Effector memory CD4-positive, alpha-beta T cell (primary cell): ENCODE measurements at places on chromosomes 2 and 18.

DNA sequence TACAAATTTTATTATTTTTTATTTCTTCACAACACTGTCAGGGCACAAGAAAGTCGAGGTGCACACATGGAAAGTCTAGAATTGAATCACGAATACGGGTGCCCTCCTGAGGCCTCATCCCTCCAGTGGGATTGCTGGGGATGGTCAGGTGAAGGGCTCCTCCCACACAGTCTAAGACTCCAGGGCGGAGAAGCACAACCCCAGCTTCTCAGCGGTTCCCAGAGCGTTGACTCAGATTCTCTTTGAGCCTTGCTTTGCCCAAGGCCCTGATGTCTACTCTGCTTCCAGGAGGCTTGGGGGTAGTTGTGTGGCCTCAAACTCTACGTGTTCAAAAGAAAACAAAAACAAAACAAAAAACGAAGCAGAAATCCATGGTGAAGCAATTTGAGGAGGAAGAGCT lies 108.4 kb downstream of the LYPD6B start:
- DNase-seq, result no peak

DNA sequence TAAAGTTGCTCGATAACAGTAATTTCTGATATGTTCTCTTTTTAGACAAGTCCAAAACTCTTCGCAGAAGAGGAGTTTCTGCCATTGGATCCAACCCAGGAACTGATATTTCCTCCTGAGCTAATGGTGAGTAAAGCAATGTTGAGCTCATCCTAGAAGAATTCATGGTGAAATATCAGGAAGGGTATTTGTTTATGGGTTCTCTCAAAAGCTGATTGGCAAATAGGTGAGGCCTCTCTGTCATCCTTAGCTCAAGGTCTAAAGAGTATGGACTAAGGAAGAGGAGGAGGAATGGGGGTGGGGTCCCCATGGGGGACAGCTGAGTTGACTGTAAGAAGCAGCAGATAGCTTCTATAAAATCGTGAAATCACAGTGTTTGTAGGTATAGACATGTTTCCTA lies 18.2 kb downstream of the AOX1 start:
- no peak for DNase-seq

GRCh38 chr2:150474326-150475074 lies 13.0 kb downstream of the RND3 start:
- no peak for DNase-seq

DNA sequence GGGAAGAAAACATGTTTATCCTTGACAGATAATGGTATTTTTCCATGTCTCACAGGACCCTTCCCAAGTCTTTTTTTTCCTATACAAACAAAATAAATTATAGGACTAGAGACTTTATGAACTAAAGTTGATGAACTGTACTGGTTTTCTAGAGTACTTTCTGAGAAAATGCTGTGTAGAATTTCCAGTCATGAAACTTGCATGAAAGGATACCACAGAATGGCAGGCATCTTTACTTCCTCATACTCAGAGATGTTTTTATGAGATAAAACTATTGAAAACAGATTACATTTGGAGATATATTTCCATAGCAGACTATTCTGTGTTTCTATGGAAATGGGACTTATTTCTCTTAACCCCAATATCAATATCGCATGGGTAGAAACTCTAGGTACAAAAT lies 403.5 kb downstream of the PARD3B start:
- no peak for DNase-seq
